Retinal pigment epithelial cell (primary cell): ENCODE measurements at places on chromosomes 6 and 20.

DNA sequence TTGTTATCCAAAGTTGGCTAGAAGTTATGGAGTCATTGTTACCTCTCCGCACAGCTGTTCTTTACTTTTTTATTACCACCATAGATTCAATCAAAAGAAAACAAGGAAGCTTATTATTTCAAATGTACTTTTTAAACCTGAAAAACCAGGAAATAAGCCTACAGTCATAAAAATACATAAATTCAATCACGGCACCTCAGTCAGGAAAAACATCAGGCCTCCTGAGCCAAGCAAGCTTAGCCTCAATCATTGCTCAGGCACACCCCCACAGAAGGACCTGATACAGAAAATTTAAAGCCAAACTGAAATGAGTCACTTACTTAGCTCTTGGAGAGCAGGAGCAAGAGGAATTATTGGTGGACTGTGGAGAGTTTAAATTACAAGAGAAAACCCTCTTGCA is 44.3 kb downstream of the MARCKS start:
- DNase-seq = no peak

DNA sequence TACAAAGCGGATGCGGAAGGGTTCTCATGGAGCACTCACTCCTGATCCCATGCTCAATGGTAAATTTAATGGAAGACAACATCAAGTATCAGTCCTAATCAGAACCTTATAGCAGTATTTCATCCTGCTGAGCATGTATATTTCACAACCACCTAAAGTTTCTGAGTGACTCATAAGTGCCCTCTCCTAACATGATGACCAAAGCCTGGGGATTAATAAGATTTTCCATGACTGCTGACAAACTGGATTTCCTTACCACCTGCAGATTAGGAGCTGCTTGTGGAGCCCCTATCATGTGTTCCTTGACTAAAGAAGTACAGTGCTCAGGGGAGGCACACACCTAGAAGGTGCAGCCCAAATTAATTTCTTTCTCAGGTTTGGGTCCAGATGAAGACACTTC is 112.8 kb downstream of the INSM1 start:
- peak; percentile 54 for DNase-seq

- no peak for DNase-seq
Observed at GRCh38 chr6:148965287-148965686, 218.5 kb downstream of the UST start.

DNA sequence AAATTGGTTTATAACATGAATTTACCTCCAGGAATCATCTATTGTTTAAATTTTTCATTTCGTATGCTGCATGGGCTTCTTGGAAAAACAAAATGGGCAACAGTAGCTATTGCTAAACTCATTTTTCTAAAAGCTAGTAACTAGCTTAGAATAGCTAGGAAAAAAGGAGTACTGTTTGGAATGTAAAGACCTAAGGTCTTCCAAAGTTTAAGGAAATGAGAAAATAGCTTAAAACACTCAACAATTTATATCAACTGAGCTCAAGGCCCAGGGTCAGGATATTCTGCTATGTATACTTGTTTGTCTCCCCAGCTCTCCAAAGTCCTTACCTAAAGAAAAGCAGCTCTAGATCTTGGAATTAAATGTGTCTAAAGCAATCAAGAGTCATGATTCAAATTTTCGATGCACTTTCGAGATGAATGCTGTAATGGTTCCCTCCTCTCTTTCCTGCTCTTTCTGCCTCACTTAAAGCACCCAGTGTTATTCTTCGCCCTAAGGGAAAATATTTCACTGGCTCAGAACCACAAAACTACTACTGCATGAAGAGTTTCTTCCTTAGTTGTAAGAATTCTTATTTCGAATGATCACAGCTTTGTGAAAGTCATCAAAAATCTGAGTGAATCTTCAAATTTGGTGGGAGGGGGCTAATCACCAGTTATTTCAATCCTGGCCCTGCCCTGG is 41.6 kb downstream of the LYRM4 start:
- DNase-seq = no peak

DNA sequence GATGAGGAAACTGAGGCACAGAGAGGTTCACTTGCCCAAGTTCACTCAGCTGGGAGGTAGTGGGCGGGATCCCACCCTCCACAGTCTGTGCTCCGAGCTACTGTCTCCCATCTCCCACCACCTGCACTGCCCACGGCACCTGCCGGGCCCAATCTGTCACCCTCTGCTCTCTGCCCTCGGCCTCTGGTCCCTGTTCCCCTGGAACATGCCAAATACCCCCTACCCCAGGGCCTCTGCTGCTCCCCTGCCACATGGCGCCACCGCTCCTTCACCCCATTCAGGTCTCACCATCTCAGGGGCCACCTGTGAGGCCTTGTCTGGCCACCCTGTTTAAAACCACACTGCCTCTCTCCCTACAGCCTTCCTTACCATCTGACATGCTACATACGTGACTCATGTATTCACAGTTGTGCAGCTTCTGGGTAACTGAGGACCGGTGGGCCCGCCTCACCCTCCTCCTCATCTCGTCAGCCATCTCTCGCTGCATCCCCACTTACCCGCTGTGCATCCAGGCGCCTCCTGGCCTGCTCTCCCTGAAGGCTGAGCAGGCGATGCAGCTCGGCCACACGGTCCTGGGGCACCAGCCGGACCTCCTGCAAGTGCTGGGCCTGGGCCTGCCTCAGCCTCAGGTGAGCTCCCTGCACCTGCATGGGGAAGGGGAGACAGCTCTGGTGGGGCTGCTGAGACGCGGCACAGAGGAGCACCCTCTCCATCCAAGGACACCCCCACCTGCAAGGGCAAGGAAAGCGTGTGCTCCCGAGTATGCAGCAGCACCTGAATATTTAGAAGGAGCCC is 50.6 kb downstream of the GINS1 start:
- no peak for DNase-seq

DNA sequence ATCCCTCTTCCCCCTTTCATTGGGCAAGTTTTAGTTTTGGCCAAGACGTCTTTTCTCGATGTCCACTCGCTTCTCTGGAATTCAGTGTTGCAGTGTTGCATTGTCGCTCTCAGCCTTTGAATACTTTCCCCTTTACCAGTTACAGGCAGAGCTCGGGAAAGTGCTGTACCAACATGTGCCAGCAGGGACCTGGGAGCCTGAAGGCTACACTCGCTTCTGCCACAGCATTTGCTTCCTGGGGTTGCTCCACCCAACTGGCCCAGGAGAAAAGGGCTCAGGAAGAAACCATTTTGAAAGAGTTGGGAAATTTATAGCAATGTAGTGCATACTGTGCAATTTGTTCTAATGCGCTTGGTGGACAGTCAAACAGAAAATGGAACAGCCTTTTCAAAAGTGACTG is 78.6 kb downstream of the LINC00237 start:
- DNase-seq = no peak
